ENCODE measurements at places on chromosomes 6 and 20.

- DNase-seq: no peak
Observed at GRCh38 chr6:4809999-4810918, 34.1 kb downstream of the CDYL start.

DNA sequence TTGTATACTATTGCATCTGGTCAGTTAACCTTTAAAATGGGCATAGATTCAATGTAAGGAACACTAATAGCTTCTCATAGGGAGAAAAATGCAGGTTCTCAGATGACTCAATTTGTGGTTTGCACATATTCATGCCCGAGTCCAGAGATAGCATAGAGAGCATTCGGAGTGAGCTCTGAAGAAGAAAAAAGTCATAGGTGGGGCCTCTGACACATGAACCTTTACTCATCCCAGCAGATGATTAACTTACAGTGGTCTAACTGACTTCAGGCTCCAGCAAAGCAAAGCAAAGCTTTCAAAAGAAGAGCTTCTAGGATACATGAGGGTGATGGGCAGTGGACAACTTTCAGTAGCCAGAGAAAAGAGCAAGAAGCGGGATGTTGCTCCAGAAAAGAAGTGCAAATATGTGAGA, 55.3 kb upstream of the BTN3A2 start:
- DNase-seq: no peak

DNA sequence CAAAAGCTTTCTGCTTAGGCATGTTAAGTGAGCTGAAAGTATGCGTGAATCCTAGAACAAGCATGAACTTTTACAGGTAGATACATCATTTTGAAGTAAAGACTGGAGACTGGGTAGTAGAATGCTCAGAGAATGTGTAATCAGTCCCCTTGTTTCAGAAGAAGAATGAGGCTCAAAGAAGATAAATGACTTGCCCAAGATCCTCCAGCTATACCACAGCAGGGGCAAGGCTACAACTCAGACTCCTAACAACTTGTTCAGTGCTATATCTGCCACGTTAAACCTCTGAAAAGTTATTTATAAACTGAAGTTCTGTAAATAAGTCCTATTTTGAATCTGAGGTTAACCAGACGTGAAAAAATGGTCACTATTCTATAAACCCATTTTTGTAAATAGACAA, 2.9 kb downstream of the RIPOR2 start:
- DNase-seq: no peak

DNA sequence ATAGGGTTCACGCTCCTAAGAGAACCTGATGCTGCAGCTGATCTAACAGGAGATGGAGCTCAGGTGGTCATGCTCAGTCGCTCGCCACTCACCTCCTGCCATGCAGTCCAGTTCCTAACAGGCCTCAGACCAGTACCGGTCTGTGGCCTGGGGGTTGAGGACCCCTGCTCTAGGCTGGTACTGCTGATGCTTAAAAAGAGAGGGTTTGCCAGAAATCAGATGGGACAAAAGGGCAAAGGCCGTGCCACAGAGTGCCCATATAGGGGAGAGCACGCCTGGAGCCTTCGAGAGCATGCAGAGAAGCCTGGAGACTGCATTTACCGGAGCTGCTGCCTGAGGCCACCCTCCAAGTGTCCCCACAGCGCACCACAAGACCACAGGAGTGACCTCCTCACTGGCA, 75.5 kb downstream of the PTPN1 start:
- DNase-seq: no peak

- DNase-seq: no peak
Observed at GRCh38 chr6:16619777-16620176, 141.5 kb downstream of the ATXN1 start.

- DNase-seq: no peak
Observed at GRCh38 chr20:10521836-10522235, 86.7 kb downstream of the SLX4IP start.

DNA sequence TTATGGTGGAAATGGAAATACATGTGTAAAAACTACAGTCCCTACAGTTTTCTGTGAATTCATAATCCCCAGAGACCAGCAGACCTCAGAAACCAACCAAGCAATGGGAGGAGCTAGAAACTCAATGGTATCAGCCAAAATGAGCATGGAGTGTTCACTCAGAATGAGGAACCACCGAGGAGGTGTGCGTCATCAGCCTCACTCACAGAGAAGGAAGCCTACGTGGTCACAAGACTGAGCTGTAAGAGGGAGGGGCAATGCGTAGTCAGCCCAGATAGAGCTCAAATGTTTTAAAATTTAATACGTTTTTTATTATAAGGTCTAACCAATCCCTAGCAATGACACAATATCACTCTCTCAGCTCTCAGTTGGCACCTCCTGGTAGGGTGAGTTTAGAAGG, 17.4 kb downstream of the MYLK4 start:
- no peak for DNase-seq

- no peak for DNase-seq
Observed at GRCh38 chr6:51513891-51514747, 573.3 kb downstream of the PKHD1 start.

- DNase-seq: no peak
Observed at GRCh38 chr20:50092436-50092835, 20.5 kb downstream of the UBE2V1 start.

- DNase-seq: no peak
Observed at GRCh38 chr6:116595247-116595646, 21.0 kb upstream of the RSPH4A start.

- DNase-seq: no peak
Observed at GRCh38 chr6:134590449-134590848, 272.5 kb upstream of the SGK1 start.

DNA sequence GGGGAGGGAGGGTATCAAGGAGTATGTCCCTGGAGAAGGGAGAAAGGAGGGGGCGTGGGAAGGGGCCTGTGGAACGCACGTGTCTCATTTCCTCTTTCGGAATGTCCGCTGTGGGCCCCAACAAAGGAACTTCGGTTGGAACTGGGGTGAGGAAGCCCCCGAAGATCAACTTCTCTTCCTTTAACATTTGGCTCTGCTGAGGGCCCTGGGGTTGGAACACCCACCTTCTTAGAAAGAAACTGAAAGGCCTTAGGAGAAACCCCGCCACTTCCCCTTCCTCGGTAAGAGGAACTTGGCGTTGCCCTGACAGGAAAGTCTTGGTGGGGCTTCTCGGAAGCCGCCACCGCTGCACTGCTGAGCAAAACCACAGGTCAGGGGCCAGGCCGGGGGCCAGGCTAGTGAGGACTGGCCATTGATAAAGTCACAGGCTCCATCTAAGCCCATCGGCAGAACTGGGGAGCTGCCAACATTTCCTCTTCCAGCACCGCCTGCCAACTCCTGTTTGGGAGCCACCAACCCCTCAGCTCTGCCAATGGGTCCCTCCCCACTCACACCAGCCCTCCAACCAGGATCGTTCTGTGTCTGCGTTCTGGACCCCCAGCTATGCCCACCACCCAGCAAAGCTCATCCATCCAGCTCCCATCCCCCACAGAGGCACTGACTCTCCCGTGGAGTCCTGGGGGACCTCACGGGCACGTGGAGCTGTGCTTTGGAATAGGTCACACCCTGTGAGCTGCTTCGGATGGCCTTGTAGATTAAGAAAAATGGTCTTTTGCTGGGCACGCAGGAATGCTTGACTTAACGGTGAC, 44.8 kb downstream of the FGD2 start:
- DNase-seq: no peak

- DNase-seq: no peak
Observed at GRCh38 chr20:47689731-47690130, 95.5 kb downstream of the SULF2 start.

GRCh38 chr6:100620085-100620840, 155.5 kb upstream of the SIM1 start:
- no peak for DNase-seq

- no peak for DNase-seq
Observed at GRCh38 chr6:133610227-133610840, 278.6 kb upstream of the TCF21 start.

DNA sequence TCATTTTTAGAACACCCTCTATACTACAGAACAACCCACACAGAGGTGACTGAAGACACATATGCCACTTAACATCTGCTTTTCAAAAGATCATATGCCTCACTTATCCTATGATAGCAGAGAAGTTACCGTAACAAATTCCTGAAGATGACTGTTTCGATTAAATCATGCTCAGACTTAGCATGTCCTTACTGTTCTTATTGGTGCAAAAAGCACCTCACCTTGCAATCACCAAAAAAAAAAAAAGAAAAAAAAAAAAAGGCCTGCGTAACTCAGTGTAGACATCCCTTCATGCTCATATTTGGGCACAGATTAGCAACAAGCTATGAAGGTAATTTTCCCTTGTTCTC, 17.7 kb upstream of the DST start:
- DNase-seq: no peak

DNA sequence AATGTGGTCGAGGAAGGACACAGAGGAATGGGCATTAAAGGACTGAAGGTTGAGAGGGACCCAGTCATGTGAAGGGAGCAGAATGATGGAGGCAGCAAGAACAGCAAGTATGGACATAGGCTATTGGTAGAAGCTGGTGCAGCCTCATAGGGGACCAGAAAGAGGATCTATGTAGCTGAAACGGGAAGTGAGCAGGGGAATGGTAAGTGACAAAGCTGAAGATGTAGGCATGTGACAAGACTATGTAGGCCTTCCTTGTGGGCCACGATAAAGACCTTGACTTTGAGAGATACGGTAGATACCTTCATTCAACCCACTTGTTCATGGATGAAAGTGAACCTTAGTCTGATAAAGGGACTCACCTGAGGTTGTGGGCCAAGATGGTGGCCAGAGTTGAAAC, 3.5 kb downstream of the CTNNBL1 start:
- DNase-seq: no peak

DNA sequence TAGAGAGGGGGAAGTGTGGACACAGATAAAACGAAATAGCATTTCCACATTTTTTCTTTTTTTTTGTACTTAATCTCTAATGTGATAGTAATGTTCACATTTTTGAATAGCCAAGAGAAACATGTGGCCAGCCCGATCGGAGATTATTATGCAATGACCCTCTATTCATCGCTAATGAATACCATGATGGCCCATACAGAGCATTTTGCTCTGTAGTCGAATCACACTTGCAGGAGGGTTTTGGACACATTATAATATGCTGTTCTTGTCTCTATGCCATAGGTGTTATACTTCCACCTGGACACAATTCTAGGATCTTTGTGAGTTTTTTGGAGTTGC, 60.1 kb downstream of the MTHFD1L start:
- no peak for DNase-seq

DNA sequence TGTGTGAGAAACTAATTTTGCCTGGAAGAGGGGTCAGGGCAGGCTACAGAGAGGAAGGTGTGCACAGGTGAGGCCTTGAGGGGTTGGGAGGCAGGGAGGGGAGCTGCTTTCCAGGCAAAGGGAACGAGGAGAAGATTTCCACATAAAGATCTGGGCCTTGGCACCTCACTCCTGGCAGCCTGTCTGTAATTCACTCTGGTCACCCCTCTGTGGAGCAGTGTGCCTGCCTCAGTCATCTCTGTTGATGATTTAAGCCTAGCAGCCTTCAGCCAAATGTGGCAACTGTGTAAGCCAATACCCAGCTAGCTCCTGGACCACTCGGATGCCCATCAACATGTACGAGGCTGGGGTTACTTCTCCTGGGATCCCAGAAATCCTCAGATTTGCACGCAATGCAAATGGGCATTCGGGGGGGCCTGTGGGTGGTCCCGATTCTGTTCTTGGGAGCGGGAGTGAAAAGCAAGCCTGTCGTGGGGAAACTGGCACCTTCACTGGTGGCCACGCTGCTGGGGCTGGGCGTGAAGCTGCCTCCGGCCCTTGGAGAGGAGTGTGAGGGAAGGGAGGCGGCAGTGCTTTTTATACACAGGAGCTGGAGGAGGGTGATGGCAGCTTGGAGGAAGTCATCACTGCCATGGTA, 360.4 kb downstream of the ZFAND3 start:
- DNase-seq: no peak

DNA sequence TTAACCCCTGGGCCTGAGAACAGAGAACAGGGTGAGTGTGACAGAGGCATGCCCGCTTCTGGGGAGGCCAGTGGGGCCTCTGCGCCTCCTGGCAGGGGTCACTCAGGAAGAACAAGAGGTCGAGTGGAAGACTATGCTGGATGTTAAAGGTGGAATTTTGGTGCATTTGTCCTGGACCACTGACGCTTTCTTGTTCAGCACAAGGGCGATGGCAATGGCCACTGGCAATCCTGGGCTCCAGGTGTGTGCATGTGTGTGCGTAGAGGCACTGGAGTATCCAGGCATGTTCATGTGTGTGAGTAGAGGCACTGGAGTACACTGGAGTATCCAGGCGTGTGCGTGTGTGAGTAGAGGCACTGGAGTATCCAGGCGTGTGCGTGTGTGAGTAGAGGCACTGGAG, 23.5 kb upstream of the NPBWR2 start:
- DNase-seq: no peak

DNA sequence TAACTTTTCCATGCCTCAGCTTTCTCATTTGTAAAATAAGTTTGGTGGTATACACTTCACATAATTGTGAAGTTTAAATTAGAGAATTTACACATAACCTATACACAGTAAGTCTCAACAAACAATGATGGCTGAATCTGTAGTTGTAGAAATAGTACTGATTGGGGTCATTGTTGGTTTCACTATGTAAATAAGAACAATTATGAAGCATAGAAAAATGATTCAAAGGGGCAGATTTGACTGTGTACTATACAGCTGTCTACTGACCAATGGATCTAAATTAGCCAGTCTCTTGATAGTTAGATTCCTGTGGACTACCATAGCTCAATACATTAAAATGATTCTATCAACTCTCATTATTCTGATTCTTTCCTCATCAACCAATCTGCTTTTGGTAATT, 181.1 kb upstream of the STXBP5 start:
- no peak for DNase-seq

DNA sequence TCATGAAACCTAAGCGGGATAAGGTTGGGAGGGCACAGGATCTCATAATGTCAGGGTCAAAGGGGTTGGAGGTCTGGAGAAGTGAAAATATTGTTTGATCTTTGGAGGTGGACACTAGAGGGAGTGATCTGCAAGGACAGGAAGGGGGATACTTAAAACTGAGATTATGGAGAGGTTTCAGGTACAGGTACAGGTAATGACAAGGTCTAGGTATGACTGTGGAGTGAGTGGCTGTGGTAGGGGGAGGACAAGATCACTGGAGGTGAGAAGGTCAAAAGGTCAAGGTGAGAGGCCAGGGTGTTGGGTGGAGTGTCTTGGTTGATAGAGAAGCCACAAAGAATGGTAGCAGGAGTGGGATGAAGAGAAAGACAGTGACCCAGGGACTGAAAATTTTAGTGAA, 16.8 kb upstream of the NOTCH4 start:
- DNase-seq: no peak

DNA sequence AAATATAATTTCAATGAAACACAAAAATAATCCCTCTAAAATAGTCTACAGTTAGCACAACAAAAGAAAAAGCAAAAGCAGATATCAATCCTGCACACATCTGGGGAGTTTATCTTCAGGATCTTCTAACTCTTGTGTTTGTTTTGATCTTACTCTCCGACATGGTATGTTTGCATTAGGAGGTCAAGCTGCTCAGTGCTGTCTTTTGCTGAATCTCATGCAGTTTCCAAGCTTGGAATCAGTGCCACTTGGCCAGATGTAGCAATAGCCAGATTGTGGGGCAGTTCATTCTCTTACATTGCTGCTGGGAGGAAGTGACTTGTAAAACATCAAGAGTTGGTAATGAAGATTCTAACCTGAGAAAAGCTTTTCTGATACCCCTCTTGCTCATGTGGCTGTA, 29.5 kb downstream of the RIOK1 start:
- DNase-seq: no peak

Measured in cortex of kidney (tissue), 1 donor.